ENCODE measurements at places on chromosomes 1 and 21.

DNA sequence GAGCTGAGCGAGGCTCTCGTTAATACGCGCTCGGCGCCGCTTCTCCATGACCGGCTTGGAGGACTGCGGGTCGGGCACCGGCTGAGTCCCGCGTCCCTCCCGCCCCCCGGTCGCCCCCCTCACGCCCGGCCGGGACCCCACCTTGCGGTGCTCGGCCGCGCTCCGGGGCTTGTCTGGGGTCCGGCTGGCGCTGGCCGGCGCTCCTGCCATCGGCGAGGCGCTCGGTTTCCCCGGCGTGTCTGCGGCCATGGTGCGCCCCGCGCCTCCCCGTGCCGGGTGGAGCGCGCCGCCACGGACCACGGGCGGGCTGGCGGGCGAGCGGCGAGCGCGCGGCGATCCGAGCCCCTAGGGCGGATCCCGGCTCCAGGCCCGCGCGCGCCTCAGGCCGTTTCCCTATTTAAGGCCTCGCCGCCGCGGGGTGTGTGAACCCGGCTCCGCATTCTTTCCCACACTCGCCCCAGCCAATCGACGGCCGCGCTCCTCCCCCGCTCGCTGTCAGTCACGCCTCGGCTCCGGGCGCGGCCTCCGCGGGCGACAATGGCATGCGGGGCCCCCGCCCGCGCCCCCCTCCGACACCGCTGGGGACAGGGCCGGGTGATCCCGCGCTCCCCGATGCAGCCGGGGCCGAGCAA lies at the start of gene HES4:
Gene HES4 (minus strand): TSS at position 373 of the 632 bp plus-strand sequence. CDS start 124 bp downstream, at position 249.
- peak; percentile 57 for DNase-seq

GRCh38 chr1:230792691-230793462 lies 45.7 kb downstream of the CAPN9 start:
- no peak for DNase-seq

DNA sequence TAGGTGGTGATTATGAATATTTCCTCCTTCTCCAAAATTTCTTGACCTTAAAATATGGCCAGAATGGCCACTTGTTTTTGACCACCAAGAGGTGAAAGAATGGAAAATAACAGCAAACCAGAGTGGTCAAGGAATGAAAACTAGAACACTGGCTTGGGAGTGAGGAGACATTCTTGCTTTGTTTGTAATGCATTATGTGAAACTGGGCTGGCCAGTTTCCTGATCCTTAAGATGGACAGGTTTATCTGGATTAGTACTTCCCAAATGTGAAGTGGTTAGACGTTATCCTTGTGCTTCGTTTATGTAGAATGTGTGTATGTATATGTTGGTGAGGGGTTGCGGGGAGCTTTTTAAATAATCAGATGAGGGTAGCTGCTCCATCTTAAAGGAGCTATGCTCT lies 12.8 kb downstream of the PLA2G4A start:
- no peak for DNase-seq

DNA sequence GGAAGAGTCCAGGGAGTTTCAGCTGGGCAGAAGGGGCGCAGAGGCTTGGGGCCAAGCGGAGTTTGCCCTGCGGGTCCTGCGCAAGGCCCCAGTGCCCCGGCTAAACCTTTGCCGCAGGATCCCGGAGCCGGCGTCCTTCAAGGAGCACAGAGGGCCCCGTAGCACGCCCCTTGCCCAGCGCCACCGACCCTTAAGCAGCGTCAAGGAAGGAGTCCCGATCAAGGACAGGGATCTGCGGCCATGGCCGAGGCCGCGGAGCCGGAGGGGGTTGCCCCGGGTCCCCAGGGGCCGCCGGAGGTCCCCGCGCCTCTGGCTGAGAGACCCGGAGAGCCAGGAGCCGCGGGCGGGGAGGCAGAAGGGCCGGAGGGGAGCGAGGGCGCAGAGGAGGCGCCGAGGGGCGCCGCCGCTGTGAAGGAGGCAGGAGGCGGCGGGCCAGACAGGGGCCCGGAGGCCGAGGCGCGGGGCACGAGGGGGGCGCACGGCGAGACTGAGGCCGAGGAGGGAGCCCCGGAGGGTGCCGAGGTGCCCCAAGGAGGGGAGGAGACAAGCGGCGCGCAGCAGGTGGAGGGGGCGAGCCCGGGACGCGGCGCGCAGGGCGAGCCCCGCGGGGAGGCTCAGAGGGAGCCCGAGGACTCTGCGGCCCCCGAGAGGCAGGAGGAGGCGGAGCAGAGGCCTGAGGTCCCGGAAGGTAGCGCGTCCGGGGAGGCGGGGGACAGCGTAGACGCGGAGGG lies 520 bp downstream of the CLIC6 start:
- peak; percentile 4 for DNase-seq

GRCh38 chr1:40575336-40575735 lies 43.9 kb downstream of the ZNF684 start:
- DNase-seq = no peak

GRCh38 chr1:74340656-74341055 lies 105.5 kb downstream of the TNNI3K start:
- DNase-seq = no peak

GRCh38 chr1:183498342-183498991 lies 26.2 kb downstream of the SMG7 start:
- no peak for DNase-seq

GRCh38 chr1:172719694-172720138 lies 60.8 kb downstream of the FASLG start:
- peak; percentile 65 for DNase-seq

DNA sequence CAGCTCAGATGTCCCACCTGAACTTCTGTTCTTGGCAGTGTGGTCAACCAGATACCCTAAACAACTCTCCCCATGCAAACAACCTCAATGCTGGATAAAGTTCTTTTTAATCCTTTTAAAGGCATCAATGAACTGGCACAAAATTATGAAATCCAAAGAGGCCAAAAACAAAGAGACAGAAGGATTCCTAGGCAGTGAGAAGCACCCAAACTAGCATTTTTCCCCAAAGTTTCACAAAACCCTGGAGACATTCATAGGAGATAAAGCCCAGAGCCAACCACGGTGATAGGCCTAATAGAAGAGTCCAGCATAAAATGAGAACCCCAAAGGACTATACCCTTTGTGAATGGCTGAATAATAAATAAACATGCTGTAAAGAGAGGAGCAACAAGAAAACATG lies 50.7 kb downstream of the MATN1 start:
- DNase-seq = no peak

DNA sequence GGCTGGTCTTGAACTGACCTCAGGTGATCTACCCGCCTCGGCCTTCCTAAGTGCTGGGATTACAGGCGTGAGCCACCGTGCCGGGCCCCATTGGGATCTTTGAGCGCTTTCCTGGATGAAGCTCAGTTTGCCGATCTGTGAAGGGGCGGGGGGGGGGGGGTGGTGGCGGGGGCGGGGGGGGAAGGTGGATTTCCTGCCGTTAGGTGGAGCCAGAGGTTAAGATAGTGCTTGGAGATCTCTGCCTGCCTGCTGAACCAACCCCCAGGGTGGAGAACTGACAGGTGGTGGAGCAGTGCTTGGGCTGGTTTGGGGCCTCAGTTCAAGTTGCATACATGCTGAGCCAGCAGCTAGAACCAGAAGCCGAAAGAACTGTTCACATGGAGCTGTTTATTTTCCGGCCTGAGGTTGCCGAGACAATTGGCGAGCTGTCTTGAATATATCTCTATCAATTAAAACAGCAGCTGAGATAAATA lies 1.7 kb downstream of the TMCC2 start:
- peak; percentile 50 for DNase-seq

DNA sequence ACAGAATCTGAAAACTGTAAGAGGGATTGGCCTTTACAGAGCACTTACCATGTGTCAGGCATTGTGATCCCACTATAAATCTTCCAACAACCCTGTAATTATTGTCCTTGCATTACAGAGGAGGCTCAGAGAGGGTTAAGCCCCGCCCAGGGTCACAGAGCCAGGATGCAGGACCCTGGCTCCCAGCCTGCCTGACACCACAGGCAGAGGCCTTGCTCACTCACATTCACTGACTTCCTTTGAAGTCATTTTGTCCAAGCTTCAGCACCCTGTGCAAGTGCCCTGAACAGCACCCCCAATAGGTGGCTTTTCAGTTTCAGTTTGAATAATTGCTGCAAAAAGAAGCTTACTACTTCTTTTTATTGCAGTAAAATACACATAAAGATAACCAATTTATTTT lies 256.8 kb upstream of the NFIA start:
- DNase-seq = no peak

- DNase-seq = no peak
Measured at GRCh38 chr1:202935844-202936243, 8.8 kb upstream of the KLHL12 start.

DNA sequence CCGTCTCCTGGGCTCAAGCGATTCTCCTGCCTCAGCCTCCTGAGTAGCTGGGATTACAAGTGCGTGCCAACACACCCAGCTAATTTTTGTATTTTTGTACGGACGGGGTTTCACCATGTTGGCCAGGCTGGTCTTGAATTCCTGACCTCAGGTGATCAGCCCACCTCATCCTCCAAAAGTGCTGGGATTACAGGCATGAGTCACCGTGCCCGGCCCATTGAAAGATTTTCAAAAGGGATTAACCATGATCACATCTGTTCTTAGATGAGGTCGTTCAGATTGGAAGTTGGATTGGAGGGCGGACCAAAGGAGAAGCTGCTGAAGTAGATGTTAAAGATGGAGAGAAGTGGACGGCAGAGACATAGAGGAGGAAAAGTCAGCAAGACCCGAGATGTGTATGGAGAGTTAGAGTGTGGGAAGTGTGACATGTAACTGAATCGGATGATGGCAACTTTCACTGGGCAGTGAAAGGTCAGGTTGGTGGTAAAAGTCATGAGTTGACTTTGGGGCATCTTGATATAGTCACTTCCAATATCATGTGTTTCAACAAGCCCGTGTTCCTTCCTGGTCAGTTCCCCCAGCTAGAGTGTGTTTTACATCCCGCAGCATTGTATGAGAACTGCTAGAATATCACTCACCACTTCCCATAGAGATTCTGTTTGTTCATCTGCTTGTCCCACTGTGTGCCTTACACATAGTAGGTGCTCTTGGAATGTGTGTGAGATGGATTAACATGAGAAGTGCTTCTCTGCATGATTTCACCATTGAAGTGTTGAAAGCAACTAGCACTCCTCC lies 54.4 kb upstream of the TINAGL1 start:
- DNase-seq = no peak

GRCh38 chr1:45686015-45686287 lies 382 bp downstream of the GPBP1L1 start:
- DNase-seq = no peak

DNA sequence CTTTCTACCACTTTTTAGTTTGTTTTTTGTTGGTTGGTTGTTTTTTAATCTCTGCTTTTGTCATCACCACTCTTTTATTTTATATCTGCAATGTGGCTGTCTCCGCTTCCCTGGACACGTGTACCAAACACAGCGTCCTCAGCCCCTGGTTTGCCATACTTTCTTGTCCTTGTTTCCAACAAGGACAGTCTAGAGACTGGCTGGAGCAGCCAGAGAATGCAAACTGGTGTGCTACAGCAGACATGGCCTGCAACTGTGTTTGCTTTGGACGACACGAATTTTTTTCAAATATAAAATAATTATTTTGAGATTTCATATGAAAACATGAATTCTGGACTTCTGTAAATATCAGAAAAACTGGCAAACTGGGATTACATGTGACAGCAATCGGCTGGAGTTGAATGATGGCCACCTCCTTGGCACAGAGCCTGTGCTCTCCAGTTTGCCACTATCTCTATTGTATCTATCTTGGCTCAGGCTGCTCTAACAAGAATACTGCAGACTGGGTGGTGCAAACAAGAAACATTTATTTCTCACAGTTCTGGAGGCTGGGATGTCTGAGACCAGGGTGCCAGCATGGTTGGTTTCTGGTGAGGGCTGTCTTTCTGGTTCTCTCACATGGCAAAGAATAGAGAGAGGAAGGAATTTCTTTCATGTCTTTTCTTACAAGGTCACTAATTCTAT lies 34.6 kb upstream of the POU2F1 start:
- DNase-seq = no peak

GRCh38 chr1:190138702-190139101 lies 339.0 kb downstream of the BRINP3 start:
- DNase-seq = no peak

DNA sequence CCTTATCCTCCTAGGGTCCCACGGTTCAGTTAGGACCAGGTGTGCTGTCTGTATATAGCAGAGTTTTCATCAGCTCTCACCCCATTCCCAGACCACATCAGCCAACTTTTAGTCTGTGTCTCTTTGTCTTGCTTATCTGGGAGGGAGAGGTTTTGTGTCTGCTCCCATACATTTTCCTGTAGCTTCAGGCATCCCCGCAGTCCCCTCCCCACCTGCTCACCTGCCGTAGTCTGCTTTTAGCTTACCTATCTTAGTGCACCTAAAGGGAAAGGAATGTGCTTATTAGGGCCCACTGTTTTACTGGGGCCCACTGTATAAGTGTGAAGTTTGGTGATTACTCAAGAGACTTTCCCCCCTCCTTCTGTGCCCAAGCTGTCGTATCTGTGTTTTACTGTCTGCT lies 225.1 kb downstream of the PLA2G4A start:
- no peak for DNase-seq

DNA sequence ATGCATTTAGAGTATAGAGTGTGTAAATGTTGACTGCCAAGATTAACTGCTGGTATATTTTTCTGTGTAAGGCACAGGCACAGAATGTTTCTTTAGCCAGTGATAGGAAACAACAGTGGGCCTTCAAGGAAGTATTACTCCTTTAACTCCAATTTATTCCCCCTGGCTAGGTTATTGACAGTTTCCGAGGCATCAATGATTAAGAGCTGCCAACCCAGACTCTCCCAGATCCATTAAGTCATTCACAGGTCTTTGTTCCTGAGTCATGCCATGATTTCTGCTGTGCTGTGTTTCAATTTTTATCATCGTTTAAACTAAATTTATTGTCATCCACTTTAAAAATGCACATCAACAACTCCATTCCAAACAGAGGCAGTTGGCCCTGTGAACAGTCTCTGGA lies 9.2 kb downstream of the ZNF648 start:
- DNase-seq = no peak

DNA sequence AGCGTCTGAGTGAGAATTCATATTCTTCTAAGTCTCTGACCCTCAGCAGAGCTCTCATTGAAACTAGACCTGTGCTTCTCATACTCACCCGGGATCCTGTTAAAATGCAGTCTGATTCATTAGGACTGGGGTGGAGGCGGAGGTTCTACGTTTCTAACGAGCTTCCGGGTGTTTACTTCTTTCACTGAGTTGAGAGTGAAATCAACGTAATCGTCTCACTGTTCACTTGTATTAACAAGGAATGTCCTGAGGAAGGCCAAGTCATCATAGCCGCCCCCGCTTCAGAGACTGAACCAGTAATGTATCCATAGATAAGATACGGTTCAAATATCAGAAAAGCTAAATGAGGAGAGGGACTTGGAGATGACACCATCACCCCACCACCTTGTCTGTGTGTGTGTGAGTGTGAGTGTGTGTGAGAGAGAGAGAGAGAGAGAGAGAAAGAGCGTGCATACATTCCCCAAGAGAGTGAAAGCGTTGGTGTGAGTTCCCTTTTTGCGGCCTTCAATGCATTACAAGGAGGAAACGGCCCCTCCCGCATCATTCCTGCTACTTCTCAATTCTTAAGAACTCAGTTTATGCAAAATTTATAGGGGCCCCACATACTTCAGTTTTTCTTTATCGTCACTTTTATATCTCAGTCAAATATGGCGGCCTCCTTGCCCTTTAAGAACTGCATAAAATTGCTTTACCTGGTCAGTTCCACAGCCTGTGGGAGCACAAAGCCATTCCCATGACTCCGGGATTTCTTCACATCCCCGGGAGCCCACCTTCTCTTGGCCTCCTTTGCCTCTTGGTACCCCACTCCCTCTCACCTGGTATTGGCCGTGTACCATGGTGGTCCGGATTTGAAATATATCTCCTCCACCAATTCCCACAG lies 19.8 kb downstream of the KMO start:
- peak; percentile 35 for DNase-seq
